Pancreas (tissue), 10 donors: ENCODE measurements at places on chromosomes 6 and 20. TPM values are rescaled to one million over a fixed set of nuclear protein-coding genes. Genes with fewer than 3 reads are reported as not detected.

The TXNDC5 gene
- 98.8 TPM for total RNA-seq

DNA sequence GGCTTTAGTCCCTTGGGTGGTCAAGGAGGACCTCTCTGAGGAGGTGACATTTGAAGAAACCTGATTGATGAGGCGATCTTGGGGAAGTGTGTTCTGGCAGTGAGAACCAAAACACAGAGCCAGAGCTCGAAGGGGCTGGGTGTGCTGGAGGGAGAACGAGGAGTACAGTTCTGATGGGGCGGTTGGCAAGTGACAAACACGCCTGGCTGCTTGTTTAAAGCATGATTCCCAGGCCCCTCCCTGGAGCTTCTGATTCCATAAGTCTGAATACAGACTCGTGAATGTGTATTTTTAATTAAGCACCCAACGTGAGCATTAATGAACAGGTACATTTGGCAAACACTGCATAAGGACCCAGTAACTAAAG lies 886 bp upstream of the NFATC2 start:
- DNase-seq: peak; percentile 13

DNA sequence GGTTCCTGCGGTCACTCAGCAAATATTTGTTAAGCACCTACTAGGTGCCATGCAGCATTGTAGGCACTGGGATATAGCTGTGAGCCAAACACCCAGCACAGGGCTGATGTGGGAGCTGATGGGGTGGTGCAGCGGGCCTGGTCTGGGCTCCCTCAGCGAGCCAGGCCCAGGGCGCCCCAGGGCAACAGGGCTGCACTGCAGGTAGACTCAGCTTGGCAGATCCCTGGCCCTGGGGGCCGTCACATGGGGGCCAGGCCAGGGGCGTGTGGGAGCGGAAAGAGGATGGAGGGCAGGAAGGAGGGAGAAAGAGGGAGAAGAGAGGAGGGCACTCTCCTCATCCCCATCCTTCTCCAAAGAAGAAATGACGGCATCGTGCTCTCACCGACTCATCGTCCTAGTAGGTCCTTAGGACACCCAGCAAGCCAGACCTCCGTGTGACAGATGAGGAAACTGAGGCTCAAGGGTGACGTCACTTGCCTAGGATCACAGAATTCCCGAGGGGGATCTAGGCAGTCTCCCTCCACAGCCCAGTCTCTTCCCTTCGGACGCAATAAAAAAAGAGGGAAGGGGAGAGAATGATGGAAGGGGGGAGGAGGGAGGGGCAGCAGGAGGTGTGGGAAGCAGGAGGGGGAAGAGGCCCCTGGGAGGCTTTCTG lies 53.3 kb downstream of the RBM38 start:
- DNase-seq: no peak

DNA sequence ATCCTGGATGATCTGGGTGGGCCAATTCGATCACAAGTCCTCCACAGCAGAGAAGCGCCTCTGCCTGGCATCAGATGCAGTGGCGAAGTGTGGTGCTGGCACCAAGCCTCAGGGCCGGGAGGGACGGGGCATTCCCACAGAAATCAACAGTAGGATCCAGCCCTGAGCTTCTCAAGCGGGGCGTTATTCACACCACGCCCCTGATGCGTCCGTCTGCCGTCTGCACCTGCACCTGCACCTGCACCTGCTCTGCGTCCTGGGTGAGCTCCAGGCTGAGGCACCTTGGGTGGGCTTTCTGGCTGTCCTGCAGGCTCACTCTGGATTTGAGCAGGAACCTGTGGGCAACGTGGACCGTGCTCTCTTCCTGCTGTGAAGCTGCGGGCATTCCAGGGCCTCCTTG lies 13.8 kb upstream of the NTSR1 start:
- no peak for DNase-seq

- DNase-seq: peak; percentile 68
Measured at GRCh38 chr20:3749689-3750531, 17.4 kb downstream of the HSPA12B start.

DNA sequence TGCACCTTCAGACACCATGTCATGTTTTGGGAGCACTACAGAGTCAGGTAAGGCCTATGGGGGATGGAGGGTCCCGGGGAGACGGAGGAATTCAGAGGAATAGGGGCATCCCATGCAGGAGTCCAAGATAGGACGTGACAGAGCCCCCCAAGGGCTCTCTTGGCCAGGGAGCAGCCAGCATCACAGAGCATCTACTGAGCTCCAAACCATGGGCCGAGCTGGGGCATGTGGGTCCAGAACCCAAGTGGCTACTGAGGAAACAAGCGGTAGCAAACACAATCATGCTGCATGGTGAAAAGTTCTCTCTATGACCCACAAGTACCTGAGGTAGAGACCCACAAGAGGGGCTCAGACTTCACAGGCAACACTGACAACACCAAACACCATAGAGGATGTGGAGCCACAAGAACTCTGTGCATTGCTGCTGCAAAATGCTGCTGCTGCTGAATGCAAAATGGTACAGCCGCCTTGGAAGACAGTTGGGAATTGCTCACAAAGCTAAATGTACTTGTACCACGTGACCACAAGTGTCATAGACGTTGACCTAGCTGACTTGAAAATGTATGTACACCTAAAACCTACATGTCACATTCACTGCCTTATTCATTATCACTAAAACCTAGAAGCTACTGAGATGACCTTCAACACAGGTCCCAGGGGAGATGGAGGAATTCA lies 33.4 kb upstream of the MAS1L start:
- DNase-seq: no peak
